NCI-H2171 (cell line): ENCODE measurements at places on chromosomes 1 and 21.

- peak; percentile 18 for DNase-seq
These were observed 38.5 kb upstream of the LAX1 start for GRCh38 chr1:203726417-203726867.

DNA sequence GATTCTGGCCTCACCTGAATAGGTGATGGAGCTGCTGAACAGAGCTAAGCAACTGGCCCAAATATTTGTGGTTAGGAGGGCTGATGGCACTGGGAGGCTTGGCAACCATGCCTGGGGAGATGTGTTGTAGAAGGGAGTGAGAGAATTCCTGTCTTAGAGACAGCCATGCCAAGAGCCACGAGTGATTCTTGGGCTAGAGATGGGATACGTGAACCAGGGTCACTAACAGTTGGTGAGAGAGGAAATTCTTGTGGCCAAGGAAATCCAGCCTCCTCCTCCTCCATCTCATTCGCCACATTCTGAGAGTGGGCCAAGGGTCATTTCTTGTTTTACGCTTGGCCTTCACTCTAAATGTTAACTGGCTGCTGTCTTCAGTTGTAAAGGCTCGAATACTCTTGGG is 46.3 kb downstream of the NGF start:
- DNase-seq = no peak

- DNase-seq = peak; percentile 76
These were observed 838.2 kb upstream of the RGS18 start for GRCh38 chr1:191320062-191320461.

DNA sequence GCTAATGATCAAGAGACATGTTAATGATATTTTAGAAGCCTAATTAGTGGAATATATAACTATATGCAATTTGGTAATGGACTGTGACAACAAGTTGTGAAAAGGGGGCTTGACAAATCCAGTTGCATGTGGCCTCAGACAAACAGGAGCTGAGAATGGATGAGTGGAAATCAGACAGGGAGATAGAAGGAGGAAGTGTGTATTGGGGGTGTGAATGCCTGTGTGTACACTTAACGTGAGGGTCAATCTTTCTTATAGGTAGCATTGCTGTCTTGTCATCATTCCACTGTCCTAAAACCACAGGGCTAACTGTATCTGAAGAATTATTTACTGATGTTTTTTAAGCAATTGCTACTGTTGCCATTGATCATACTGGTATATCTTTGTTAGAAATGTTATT is 64.8 kb downstream of the PBX1 start:
- DNase-seq = no peak

DNA sequence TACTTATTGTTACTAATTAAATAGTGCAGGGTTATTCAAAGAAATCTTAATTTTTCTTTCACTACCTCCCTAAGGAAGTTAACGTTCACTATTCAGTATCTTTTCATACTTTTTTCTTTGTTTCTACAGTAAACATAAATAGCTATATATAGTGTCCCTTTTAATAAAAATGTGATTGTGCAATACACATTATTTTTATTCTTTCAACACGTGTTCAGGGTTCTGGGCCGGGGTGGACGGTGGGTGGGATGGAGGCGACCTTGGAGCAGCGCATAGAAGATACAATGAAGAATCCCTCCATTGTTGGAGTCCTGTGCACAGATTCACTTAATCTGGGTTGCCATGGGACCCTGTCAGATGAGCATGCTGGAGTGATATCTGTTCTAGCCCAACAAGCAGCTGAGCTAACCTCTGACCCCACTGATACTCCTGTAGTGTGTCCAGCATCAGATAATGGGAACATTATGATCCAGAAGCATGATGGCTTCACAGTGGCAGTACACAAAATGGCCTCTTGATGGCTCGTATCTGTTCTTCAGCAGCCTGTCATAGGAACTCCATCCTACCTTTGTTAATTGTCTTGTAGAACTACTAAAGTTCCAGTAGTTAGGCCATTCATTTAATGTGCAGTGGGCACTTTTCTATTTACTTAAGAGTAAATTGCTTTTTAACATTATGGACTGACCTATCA is 155.9 kb upstream of the L1TD1 start:
- DNase-seq = no peak

DNA sequence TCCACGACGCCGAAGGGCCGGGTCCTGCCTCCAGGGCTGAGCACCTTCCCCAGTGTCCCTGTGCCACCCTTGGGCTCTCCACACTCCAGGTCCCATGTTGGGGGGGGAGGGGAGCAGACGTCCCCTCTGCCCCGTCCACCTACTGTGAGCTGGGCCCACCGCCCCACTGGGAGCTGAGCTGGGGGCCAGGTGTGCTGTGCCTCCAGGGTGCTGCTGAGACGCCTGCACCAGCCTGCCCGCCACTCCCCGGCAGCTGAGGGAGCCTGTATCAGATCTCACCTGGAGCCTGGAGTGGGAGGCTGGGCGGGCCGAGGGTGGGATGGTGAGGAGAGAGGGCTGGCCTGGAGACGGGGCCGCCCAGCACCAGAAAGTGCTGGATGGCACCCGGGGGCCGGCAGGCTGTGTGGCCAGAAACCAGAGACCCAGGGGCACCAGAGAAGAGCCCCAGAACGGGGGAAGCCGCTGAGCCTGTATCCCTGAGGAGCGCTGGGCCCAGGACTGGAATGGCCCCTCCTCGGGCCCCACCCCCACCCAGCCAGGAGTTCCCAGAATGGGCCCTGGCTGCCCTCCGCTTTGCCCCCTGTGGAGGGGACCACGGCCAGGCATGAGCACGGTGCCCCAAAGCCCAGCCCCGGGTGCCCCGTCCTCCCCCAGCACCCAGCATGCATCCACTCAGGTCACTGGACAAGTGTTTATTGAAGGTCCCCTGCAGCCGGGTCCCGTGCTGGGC is 3.4 kb downstream of the TNFRSF18 start:
- DNase-seq = peak; percentile 51

GRCh38 chr1:118264343-118264742 is 79.3 kb upstream of the SPAG17 start:
- no peak for DNase-seq

GRCh38 chr21:46048926-46049889 is 48.7 kb upstream of the COL6A2 start:
- no peak for DNase-seq

- no peak for DNase-seq
These were observed 34.1 kb downstream of the KIAA1614 start for GRCh38 chr1:180946541-180947498.

DNA sequence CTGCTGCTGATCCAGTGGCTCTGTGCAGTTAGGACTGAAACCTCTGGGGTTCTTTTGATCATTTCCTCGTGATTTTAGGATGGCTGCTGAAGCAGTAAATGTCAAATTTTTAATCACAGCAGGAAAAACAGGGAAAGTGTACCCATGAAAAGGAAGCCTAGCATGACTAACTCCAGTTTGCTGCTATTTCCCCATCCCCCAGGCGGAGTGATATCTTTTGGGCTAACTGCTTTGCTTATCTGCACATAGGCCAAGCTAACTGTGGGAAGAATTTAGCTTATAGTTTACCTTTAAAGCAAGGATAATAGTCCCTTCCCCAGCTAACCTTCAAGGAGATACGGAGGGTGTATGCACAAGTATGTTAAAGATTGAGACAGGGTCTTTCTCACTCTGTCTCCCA is 149.8 kb upstream of the TNR start:
- DNase-seq = no peak

- DNase-seq = no peak
These were observed 711.2 kb downstream of the KCNT2 start for GRCh38 chr1:195897076-195897475.

GRCh38 chr1:34425046-34425445 is 248.3 kb downstream of the C1orf94 start:
- no peak for DNase-seq

DNA sequence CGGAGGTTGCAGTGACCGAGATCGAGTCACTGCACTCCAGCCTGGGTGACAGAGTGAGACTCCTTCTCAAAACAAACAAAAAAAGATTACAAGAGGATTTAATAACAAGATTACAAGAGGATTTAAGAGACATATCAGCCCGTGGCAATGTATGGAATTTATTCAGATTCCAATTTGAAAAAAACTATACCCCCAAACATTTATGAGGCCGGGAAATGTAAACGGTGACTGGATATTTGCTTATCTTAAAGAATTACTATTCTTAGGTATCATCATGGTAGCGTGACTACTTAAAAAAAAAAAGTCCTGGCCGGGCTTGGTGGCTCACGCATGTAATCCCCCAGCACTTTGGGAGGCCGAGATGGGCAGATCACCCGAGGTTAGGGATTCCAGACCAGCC is 21.2 kb upstream of the ELK4 start:
- no peak for DNase-seq

GRCh38 chr1:50986653-50987052 is 16.6 kb downstream of the CDKN2C start:
- no peak for DNase-seq

DNA sequence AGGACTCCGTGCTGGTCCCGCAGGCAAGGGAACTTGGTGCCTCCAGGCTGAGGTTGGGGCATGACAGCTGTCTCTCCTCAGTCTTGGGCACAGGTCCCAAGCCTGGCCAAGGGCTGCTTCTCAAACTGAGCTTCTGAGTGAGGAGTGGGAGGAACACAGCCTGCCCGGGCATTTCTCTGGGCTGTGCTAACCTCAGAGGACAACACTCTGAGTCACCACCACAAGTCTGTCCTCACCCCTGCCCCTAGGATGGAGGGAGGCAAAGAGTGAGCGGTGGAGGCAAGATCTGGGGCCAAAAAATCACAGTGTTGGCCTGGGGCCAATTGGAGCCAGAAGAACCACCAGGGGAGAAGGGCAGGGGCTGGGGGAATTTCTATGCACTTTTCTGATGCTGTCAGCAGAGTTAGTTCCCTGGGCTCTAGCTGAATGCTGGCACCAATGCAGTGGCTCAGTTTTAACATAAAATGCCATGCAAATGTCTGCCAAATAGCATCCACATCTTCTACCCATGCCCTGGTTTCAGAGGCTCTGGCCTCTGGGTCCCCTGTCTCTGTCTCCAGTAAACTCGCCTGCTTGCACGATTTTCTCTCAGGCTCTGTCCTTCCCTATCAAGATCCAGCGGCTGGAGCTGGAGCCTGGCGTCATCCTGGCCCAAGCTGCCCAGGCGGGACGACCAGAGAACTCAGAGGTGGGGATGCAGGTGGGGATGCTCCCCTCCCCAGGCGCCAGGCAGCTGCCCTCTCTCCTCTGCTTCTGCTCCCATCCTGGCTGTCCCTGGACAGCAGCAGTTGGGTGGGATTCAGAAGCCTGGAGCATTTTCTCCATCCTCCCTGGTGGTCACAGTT is 11.0 kb upstream of the CDK18 start:
- no peak for DNase-seq

DNA sequence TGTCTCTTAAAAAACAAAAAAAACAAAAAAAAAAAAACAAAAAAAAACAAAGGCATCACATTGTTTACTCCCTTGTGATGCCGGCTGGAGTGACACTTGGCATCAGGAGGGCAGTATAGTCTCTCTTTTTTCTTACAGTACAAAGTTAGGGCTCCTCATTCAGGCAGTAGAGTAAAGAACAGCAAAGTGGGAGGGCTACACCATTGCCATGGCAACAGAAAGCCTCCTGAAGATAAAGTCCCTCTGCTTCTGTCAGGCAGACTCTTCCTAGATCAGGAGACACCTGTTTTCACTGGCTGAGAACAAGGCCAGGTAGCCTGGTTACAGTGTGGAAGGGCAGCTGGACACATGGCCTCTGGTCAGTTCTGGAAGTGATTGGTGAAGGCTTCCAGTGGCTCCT is 41.3 kb upstream of the RAB3GAP2 start:
- DNase-seq = no peak

GRCh38 chr1:206579747-206580437 is 32.4 kb downstream of the EIF2D start:
- DNase-seq = no peak

DNA sequence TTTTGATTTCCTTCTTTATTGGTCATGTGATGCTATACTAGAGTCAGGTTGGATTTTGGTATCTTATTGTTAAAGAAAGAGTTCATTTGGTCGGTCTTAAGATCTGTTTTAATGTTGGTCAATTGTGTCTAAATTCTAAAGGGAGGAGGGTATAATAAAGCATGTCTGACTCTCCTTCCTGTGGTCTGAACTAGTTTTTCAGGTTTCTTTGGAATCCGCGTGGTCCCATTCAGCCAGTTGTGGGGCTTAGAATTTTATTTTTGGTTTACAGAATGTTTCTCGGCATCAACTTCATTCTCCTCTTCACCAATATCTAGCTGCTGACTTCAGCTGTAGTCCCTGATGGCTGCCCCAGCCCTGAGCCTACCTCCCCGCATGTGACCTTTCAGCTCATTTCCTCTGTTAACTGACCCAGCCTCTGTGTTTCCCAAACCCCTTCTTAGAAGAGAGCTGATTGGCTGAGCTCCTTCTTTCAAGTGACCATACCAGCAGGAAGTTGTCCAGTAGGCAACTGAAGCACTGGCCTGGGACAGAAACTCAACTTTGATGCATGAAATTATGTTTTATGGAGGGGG is 8.7 kb upstream of the MYOC start:
- no peak for DNase-seq

DNA sequence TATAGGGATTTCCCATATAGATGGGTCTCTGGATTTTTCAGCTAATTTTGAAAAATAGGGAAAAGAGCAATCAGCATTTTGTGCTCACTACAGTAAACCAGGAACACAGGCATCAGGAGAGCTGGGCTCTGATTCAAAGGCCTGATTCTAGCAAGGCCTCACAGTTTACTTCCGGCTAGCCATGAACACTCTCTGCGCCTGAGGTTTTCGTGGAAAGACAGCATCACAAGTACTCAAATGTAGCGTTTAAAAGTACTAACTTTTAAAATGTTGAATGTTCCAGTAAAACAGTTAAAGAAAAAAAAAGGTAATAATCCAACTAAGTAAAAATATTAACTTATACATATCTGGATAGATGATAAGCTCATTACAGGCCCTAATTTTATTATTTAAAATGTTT is 120.6 kb downstream of the SLC45A1 start:
- DNase-seq = no peak

GRCh38 chr1:214397497-214397896 is 116.5 kb downstream of the SMYD2 start:
- no peak for DNase-seq

- DNase-seq = no peak
These were observed 8.8 kb upstream of the INSL5 start for GRCh38 chr1:66809736-66810326.

DNA sequence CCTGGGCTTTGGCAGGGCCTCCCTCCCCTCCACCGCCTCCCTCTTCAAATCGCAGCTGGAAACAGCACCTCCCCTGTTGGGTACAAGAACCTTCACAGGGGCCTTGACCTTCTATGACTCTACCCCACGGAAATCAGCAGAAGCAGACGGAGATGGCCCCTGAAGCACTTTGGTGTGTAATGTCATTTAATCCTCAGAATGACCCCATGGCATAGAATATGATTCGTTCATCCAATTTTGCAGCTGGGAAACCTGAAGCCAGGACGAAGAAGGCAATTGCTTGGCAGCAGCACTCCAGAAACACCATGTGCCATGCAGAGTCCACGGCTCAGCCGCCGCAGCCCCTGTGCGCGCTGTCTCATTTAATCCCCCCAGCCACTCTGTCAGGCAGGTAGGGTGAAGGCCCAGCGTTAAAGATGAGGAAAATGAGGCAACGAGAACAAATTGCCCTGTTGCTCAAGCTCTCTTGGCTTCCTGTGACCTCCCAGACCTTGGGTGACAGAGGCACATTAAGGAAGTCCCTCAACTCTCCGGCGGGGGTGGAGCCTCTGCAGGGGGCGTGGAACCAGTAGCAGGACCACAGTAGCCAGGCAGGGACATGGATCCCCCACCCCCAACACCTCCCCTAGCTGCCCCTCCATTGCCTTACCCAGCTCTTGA is 25.8 kb upstream of the LAPTM5 start:
- DNase-seq = no peak

GRCh38 chr1:46537651-46538050 is 13.8 kb downstream of the KNCN start:
- DNase-seq = no peak
